ENCODE measurements at places on chromosomes 3 and 15.

DNA sequence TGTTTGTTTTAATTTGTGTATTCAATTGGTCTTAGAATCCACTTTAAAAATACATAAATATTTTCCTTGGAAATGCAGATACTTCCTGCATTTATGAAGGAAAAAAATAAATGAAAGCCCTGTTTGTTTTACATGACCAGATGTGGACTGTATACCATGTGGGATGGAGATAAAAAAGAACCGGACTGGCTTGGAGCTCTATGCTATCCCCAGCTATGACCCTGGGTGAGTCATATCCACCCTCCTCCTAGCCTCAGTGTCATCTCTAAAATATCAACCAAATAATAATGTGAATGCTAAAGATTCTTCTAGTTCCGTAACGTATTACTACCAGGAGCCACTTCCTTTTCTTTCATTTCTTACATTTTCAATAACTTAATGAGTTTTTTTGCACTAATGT lies 44.5 kb upstream of the PDZRN3 start:
- no peak for DNase-seq

DNA sequence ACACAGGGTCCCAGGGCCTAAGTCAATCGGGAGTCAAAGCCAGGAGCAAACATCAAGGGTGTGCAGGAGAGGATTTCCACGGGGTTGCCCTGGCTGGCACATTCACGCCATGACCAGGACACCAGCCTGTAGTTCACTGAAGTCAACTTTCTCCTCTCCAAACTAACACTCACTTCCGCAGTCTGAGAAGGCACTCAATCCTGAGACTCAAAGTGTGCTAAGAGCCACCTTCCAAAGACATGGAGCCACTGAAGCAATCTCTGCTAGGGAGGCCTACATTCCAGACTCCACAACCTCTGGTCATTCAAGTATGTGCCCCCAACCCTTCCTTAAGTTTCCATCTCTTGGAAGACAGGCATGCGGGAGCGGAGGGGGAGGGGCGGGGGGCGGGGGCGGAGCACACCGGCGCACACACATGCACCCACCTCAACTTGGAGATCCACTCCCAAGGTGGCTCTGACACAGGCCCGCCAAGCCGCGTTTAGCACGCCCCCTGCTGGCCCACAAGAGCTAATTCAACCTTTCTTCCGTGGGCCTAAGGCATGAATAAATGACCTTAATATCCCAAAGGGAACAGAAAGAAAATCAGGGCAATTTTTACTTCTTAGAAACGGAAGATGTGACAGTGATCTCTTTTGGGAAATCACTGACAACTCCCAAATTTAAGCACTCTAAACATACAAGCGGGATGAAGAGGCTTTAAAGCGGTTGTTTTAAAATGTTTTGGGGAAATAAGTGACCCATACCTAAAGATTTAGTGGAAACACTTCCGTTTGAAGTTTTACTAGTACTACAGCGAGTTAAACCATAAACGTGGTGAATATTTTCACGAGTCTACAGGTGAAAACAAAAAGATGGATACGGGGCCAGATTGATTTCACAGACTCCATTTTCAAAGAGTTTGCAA lies 162.5 kb upstream of the CHRNA7 start:
- DNase-seq, result no peak

GRCh38 chr3:33030802-33031201 lies 66.1 kb downstream of the GLB1 start:
- no peak for DNase-seq

DNA sequence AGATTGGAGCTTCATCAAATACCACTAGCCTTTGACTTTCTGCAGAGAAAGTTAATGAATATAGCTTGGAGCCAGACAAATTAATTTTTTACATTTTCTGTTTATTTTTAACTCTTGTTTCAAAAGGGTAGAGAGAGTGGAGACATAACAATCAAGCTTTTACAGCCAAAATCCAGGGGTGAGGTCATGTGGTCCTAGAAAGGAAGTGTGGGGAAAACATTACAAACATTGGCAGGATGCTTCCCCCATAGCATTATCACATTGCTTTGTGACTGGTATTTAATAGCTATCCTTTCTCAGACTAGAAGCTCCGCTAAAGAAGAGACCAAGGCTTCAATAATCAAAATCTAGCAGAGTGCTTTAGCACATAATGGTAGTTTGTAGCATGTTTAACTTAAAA lies 46.4 kb upstream of the PHLDB2 start:
- DNase-seq, result no peak

GRCh38 chr15:101185336-101185735 lies 66.5 kb downstream of the CHSY1 start:
- DNase-seq, result no peak
